ENCODE measurements at places on chromosomes 1 and 21. TPM values are rescaled to one million over a fixed set of nuclear protein-coding genes. Genes with fewer than 3 reads are reported as not detected.

The TMEM82 gene
- not detected for total RNA-seq

The OMA1 gene
- total RNA-seq: 67.4 TPM

The ADGRL2 gene
- not detected for total RNA-seq

The LYPD8 gene
- not detected for total RNA-seq

GRCh38 chr1:55700359-55701130 lies 485.4 kb upstream of the USP24 start:
- no peak for DNase-seq

- DNase-seq: no peak
Measured at GRCh38 chr1:70205071-70205433, 327 bp downstream of the LRRC40 start.

DNA sequence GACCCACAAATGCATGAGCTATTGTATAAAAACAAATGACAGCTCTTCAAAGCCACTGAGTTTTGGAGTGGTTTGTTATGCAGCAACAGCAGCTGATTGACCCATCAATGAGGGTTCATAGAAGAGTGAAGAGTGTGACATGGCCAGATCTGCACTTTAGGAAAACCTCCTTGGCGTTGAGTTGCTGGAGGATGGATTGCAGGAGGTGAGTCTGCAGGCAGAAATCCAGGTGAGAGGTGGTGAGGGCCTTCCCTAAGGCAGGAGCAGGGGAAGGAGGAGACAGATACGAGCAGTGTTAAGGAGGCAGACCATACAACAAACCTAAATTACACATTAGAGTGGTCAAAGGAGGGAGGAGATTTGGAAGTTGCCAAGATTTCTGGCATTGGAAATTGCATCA lies 169.3 kb upstream of the CSF3R start:
- DNase-seq: no peak

DNA sequence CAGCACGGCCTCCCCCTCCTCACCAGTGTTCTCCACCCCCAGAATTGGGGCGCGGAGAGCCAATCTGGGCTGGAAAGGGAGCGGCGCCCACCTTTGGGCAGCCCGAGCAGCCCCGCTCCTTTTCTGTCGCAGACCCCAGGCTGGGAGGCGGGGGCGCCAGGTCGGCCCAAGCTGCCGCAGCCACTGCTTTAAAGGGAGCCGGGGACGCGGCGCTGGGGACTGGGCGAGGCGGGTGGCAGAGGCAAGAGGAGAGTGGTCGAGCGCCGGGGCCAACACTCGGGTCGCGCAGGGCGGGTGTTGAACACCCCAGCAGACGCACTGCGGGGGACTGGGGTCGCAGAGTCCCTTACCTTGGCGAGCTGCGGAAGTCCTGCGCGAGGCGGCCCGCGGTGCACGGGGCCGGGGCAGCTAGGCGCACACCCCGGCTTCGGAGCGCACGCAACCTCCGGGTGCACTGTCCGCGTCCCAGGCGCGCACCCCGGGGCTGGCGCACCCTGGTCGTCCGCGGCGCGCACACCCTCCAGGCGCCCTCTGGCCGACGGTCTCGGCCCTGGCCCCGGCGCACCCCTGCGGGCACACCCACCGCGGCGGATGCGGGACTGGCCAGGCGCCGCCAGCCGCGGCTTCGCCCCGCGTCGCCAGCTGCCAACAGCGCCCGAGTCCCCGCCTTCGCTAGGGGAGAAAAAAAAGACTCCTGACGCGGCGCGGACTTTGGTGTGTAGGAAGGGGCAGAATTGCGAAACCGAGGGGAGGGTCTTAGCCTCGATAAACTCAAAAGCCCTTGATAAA lies at the start of gene KANK4:
Gene KANK4 (minus strand): TSS at position 679 of the 789 bp plus-strand sequence. CDS start 37,870 bp downstream, outside the sequence.
- DNase-seq: no peak

GRCh38 chr1:38059635-38060250 lies 13.2 kb upstream of the POU3F1 start:
- DNase-seq: no peak

DNA sequence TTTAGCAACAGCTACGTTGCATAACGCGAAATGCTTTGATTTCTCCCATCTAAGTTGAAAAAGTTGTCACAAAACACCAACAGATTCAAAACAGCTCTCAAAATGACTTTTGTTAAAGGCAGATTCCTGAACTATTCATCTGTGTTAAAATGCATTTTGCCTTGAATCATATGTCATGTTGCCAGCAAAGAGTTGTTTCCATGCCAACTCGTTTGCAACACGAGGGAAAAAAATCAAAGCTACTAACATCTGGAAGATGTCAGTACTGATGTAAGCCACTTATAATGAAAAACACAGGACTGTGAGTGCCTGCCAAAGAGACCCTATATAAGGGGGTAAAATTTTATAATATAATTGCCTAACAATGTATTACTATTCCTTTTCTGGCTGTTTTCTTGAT lies 182.7 kb upstream of the PTBP2 start:
- no peak for DNase-seq

DNA sequence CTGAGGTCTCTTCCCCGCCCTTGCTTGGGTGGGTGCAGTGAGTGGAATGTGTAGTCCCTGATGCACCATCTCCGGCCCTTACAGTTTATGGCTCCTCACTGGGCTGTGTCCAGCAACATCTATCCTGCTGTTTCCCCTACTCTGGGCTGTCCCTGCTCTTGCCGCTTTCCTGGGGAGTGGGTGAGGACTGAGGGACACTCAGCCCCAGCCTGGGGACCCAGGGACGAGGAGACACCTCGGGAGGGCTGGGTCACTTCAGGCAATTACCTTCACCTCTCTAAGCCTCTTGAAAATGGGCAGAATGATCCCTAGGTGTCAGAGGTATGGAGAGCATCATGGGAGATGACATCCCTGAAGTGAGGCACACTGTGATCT lies 13.6 kb upstream of the LRP8 start:
- no peak for DNase-seq

DNA sequence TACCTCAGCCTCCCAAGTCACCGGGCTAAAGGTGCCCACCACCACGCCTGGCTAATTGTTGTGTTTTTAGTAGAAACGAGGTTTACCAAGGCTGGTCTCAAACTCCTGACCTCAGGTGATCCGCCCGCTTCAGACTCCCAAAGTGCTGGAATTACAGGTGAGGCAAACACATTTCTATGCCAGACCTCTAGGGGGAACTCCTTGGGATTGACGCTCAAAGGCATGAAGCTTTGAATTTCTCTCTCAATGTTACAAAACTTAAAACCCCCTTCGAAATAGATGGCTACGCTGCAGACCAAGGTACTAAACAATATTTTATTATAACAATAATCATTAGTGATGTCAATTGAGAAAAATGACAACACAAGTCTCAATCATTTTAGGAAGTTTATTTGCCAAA lies 330.0 kb downstream of the SETD4 start:
- no peak for DNase-seq

- no peak for DNase-seq
Measured at GRCh38 chr1:204255225-204255624, 41.4 kb upstream of the GOLT1A start.

- DNase-seq: no peak
Measured at GRCh38 chr1:180080439-180080838, 74.2 kb upstream of the QSOX1 start.

- no peak for DNase-seq
Measured at GRCh38 chr21:43278359-43278758, 109.6 kb downstream of the CRYAA start.

Measured in naive thymus-derived CD8-positive, alpha-beta T cell (primary cell).